ENCODE measurements at places on chromosomes 2 and 18. TPM values are rescaled to one million over a fixed set of nuclear protein-coding genes. Genes with fewer than 3 reads are reported as not detected.

The RNASEH1 gene
- total RNA-seq, result 25.5 TPM

The CRACDL gene
- total RNA-seq, result 1.3 TPM

- no peak overlapping the region for H3K27ac ChIP-seq
- no peaks in the 10 kb centered on the region for H3K27me3 ChIP-seq
- H3K36me3 ChIP-seq, result no peaks in the 10 kb centered on the region
- H3K4me3 ChIP-seq, result no peak overlapping the region
- H3K4me1 ChIP-seq, result peaks cover 17% of the 10 kb centered on the region
Measured at GRCh38 chr2:143824791-143825190, 695.1 kb downstream of the ZEB2 start.

DNA sequence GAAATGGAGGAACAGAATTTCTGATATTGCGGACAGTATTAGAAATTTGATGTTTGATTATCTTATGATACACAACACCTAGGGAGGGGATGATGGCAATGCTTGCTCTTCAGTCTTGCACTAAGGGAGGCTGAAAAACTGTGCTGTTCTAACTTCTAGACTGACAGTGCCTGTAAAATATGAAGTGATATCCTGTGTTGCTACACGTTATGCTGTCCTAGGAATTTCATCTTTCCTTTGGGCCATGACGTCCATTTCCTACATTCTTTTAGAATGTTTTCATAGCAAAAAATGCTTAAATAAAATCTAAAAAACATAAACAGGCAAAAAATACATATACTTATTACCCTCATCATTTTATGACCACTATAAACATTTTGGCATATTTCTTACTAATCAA is 55.3 kb downstream of the OSBPL1A start:
- H3K4me1 ChIP-seq, result peaks cover 6% of the 10 kb centered on the region
- no peak overlapping the region for H3K4me3 ChIP-seq

DNA sequence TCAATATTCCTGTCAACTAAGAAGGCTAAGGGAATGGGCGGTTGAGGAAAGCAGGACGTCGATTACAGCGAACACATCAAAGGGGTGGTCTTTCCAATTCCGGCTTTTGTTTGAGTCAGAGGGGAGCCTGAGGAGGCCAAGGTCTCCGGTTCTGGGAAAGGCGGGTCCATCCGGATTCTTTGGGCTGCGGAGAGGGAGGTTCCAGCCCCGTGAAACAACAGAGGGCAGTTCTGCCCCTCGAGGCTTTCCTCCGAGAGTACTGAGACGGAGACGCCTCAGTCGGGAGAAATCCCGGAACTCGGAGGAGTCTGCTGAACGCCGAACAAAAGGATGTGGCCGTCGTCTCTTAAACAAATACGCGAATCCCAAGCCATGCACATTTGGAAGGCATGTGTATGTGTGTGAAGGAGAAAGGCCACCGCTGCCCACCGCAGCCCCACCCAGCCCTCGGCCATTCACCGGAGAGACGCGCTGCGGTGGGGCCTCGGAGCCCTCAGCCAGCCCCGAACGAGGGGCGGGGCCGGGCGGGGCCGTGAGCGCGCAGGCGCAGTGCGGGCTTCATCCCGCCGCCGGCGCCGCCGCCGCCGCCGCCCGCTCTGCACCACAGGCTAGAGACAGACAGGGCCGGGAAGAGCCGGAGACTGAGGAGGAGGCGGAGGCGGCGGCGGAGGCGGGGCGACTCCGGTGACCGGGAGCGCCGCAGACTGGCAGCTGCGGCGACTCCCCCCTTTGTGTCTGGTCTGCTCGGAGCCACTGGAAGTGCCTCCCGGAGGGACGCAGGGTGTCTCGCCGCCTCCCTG is at the start of gene BMPR2:
BMPR2 (plus strand) TSS at position 719 of the 800 bp plus-strand sequence. CDS start 1,148 bp downstream, outside the sequence.
- peak within 1 kb of the TSS; percentile 99 for H3K27ac ChIP-seq
- H3K36me3 ChIP-seq, result peaks cover 4% of the 10 kb centered on the region
- peak; percentile 98 for DNase-seq
- H3K4me1 ChIP-seq, result peaks cover 26% of the 10 kb centered on the region

All from osteocyte (in vitro differentiated cells).